ENCODE measurements at places on chromosomes 4 and X. TPM values are rescaled to one million over a fixed set of nuclear protein-coding genes. Genes with fewer than 3 reads are reported as not detected.

Gene TRIM60
- not detected for total RNA-seq

Gene TRIML2
- total RNA-seq, result not detected

Gene REST
- 58.1 TPM for total RNA-seq

Gene SFRP2
- 0.49 TPM for total RNA-seq

Gene XAGE1A
- total RNA-seq, result not detected

Gene FGG
- total RNA-seq, result not detected

Gene ZNF182
- 2.1 TPM for total RNA-seq

Gene HSPA4L
- 4.9 TPM for total RNA-seq

Gene RAPGEF2
- total RNA-seq, result 63.4 TPM

Gene FGF16
- not detected for total RNA-seq

Gene TRIM75
- total RNA-seq, result not detected

Gene PRAF2
- 16.6 TPM for total RNA-seq

Gene CCDC120
- total RNA-seq, result 1.1 TPM

Gene CSAG2
- total RNA-seq, result not detected

Gene GAGE12F
- not detected for total RNA-seq

Gene GAGE12E
- not detected for total RNA-seq

Gene CDKL2
- total RNA-seq, result 5.7 TPM

Gene FGD1
- total RNA-seq, result 12.5 TPM

Gene ATOH1
- total RNA-seq, result not detected

Gene KDM5C
- total RNA-seq, result 142 TPM

Gene SLC39A8
- total RNA-seq, result 31.9 TPM

Gene OTC
- not detected for total RNA-seq

Gene CFAP97
- 49.2 TPM for total RNA-seq

Gene PRPS1
- 32.1 TPM for total RNA-seq

Gene ETDA
- not detected for total RNA-seq

Gene ESX1
- total RNA-seq, result not detected

Gene MAGEB1
- not detected for total RNA-seq

Gene HTATSF1
- total RNA-seq, result 29.4 TPM

Gene STK32B
- 17.7 TPM for total RNA-seq

Gene TENM3
- total RNA-seq, result 28.4 TPM

Gene PRIMPOL
- 12.7 TPM for total RNA-seq

Gene ANXA10
- total RNA-seq, result not detected

Gene SPACA5
- total RNA-seq, result not detected

Gene APLN
- total RNA-seq, result 1.3 TPM

Gene SPIN2A
- 3.4 TPM for total RNA-seq

Gene KCTD8
- total RNA-seq, result not detected

Gene RAP1GDS1
- total RNA-seq, result 67.0 TPM

Gene PHKA1
- total RNA-seq, result 1.8 TPM

Gene FATE1
- total RNA-seq, result not detected

Gene KIAA1210
- total RNA-seq, result 0.12 TPM

Gene EGFL6
- 0.24 TPM for total RNA-seq

Gene SLITRK4
- 0.61 TPM for total RNA-seq

Gene TAF1
- 28.2 TPM for total RNA-seq

Gene S100P
- not detected for total RNA-seq

Gene DDX53
- total RNA-seq, result not detected

Measured in hair follicle dermal papilla cell (primary cell).